Putamen (tissue), 1 donor: ENCODE measurements at places on chromosomes 16 and 17.

GRCh38 chr17:31558748-31559583 lies 167.5 kb downstream of the RAB11FIP4 start:
- DNase-seq: peak; percentile 65

- DNase-seq: no peak
Measured at GRCh38 chr17:76107509-76107908, 3.9 kb upstream of the EXOC7 start.

DNA sequence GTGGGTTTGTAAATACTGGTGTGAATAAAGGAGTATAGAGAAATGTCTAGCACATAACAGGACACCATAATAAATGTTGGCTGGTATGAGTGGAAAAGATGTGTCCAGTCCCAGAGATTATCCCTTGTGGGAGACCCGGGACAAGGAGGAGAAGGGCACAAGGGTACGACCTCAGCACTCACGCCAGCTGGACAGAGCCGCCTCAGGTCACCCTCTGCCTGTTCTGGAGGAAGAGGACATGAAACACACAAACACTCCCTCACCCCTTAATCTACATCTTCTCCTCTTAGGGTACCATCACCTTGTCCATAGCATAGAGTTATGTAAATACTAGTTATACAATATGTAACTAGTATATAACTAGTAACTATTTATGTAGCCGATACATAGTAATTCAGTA lies 26.8 kb downstream of the DYNLL2 start:
- no peak for DNase-seq

- DNase-seq: no peak
Measured at GRCh38 chr16:27311448-27311830, 2.3 kb upstream of the IL4R start.

- DNase-seq: peak; percentile 47
Measured at GRCh38 chr17:73645050-73645871, 1.0 kb upstream of the SDK2 start.

DNA sequence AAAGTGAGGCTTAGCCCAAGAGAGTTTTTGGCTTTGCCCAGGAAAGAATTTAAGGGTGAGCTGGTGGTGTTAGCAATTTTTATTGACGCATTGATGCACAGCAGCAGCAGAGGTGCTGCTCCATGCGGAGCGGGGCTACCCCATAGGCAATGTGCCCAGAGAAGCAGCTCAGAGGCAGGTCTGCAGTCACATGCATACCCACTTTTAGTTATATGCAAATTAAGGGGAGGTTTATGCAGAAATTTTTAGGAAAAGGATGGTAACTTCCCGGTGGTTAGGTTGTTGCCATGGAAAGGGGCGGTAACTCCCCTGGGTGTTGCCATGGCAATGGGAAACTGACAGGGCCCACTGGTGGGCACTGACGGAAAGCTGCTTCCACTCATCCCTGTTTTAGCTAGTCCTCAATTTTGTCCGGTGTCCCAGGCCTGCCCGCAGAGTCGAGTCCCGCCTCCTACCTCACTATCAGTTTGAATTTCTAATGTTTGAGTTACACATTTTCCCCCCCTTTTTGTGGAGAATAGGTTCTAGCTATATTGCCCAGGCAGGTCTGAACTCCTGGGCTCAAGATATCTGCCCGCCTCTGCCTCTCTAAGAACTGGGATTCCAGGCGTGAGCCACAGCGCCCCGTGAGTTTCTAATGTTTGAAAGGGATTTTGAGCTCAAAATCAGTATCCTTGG lies 10.4 kb upstream of the GJD3 start:
- no peak for DNase-seq

DNA sequence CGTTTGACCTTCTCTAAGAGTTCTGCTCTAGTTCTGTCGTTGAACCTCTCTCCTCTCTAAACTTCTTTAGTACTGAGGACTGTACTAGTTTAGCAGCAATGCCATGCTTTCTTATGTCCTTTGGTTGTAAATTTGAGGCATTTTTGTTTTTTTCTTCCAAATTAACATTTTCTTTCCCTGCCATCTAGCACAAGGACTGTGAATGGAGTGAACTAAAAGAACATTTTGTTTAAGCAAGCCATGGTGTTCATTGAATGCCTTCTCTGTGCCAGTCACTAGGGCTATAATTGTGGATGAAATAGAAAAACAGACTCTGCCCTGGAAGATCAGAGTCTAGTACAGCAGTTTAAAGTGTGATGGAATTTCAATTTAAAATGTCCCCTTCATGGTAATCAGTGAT lies 137.9 kb downstream of the FTO start:
- peak; percentile 36 for DNase-seq

GRCh38 chr16:19854543-19854876 lies 30.1 kb downstream of the GPRC5B start:
- DNase-seq: no peak

DNA sequence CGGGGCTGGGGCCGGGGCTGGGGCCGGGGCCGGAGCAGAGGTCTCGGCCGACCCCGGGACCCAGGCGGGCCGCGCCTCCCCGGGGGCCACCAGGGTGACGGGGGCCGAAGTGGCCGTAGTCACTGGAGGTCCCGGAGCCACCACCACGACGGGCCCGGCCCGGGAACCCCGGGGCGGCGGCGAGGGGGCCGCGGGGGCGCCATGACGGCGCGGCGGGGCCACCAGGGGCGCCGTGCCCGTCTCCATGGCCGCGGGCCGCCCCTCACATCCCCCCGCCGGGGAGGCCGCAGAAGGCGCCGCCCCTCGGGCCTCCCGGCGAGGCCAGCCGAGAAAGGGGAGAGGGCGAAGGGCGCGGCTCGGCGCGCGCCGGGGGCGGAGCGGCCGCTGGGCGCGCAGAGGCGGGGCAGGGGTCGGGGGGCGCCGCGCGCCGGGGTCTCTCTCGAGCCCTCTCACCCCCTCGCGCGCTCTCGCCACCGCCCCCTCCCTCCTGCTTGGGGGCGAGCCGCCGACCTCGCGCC lies 297 bp downstream of the TBC1D10B start:
- no peak for DNase-seq

GRCh38 chr16:55557186-55557585 lies 9.3 kb upstream of the CAPNS2 start:
- no peak for DNase-seq

DNA sequence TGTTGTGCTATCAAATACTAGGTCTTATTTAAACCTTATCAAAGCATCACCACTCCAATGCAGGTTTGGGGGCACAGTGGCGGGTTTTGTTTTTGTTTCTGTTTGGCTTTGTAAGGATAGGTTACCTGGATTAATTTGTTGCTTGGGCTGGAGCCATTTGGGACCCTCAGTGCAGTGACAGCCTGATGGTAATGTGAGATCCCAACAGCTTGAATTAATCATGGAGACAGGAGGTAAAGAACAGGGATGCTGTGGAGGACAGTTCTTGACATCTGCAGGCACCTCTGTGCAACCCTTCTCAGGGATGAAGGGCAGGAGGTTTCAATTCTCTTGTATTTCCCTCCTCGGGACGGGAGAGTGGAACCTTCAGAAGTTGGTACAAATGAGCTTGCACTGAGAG lies 40.5 kb downstream of the SHISA9 start:
- DNase-seq: no peak

- DNase-seq: no peak
Measured at GRCh38 chr17:499951-500461, 147.4 kb upstream of the RPH3AL start.

- peak; percentile 42 for DNase-seq
Measured at GRCh38 chr16:69131167-69131838, 1.1 kb downstream of the CHTF8 start.

DNA sequence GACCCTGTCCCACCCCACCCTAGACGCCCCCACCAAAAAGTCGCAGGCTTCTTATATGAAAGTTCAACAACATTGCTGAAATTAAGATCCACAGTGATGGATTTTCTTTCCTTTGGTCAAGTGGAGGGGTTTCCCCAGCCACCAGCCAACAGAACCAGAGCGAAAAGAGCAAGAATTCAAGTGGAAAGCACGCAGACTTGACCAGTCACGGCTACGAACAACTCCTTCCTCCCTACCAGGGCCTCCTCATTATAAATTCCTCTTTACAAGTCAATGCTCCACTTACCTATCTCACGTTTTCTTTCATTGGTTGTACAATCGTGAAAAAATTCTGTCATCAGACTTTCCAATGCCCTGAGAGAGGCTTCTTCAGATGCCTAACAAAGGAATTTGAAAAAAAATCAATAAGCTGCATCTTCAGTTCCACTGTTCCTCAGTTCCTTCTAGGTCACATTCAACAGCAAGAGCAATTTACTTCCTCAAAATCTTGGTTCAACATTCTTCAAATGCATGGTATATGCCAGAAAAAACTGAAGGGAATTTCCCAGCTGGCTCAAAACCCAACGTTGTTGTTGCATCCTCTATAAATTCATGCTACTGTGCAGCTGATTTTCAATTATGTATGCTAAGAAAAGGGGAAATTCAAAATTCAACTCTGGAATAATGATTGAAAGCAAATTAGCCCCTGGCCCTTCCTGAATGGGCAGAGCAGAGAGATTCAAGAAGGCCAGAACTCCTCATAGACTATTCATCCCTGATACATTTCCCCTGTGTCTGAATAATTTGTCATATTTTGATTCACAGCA lies 30.9 kb downstream of the XPO6 start:
- no peak for DNase-seq

GRCh38 chr16:72850853-72851252 lies 197.1 kb downstream of the ZFHX3 start:
- DNase-seq: no peak
